ENCODE measurements at places on chromosomes 12 and 14.

GRCh38 chr14:63046339-63047268, 1.3 kb upstream of the KCNH5 start:
- no peak for DNase-seq

DNA sequence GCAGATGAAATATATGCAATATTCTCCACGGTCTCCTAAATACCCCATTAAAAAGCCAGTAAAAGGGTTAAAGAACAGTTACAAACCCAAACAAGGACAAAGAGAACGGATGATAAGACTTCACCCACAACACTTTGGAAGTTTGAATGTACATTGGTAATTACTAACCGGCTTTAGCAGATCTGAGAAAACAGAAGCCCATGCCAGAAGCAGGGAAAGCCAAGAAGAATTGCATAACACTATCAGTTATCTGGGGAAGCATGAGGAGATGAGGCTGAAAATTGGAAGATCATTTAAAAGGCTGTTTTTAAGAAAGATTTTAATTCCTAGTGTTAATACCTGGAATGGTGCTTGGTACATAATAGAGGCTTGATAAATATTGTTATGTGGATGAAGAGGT, 55.6 kb upstream of the MYBPC1 start:
- DNase-seq, result no peak

- no peak for DNase-seq
Observed at GRCh38 chr14:22549981-22550673, 38.9 kb downstream of the DAD1 start.

DNA sequence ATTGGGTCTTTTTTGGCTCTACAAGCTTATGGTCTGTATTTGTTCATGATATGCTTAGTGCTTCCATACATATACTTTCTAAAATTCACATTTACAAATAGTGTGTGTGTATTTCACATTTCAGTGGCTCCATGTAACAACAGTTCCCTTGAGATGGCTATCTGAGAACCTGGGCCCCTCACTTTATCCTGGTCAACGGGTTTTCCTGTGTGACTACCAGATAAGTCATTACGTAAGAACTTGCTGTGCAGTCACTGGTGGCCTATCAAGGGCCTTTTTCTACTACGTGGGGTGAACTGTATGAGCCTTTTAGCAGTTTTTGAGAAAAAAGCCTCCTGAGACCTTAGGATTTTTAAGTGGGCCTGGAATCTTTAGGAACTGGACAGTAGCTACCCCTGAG, 454.1 kb downstream of the PCNX1 start:
- no peak for DNase-seq

DNA sequence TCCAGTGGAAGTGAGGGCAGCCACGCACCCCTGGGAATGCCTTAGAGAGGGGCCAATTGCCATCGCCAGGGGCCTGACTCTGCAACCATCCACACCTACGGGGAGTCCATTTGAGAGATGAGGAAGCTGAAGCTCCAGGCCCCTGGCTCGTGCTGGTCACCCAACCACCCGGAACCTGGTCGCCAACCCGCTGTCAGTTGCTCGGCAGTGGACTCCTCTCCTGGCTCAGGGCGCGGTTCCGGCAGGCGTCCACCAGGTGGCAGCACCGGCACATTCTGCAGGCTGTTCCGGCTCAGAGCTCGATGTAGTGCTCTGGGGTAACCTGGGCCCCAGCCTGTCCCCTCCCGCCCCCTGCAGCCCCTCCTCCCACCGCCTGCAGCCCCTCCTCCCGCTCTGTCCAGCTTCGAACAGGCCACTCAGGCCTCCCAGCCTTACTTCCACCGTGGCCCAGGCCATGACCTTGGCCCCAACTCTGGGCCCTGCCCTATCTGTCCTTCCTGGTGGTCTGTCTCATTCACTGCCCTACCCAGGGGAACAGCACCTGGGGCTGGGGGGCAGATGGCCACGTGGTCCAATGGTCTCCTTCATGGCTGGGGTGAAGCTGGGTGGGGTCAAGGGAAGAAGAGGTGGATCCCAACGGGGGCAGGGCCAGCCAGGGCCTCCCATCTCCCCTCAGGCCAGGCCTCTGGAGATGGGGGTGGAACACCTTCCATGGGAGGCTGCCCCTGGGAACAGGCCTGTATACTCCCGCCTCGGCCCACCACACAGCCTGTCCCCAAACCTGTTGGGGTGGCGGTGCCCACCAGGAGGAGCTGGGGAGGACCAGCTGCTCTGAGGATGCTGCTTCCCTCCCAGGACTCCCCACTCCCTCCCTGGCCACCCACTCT, 15.7 kb downstream of the SIVA1 start:
- peak; percentile 76 for DNase-seq

DNA sequence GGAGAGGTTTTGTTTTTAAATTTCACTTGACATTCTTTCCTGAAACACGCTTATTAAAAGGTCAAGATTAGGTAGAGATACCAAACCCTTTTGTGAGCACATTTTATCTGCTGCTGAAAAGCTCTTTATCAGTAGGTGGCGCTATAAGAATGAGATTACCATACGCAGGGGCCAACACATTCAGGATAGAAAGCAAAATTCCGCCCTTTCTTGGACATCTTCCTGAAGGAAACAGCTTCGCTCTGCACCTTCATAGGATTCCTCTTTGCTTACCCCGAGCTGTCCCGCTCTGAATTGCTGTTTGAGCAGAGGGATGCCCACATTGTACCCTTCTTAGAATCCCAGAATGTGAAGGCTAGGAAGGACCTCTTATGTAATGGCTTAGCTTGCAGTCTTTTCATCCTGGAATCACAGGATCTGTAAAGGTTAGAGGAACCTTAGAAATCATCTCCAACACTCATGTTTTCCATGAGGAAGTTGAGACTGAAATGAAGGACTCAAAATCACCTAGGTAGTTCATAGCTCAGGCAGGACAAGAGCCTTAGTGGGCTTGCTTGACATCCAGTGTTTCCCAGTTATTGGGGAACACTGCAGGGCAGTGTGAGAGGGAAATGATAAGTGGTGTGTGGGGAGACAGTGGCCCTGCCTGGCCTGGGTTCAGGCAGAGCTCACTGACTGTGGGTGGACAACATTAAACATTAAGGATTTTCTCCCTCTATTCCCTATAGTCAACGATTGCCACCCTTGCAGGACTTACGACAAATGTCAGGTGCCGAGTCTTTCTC, 38.7 kb upstream of the CRY1 start:
- DNase-seq, result no peak

DNA sequence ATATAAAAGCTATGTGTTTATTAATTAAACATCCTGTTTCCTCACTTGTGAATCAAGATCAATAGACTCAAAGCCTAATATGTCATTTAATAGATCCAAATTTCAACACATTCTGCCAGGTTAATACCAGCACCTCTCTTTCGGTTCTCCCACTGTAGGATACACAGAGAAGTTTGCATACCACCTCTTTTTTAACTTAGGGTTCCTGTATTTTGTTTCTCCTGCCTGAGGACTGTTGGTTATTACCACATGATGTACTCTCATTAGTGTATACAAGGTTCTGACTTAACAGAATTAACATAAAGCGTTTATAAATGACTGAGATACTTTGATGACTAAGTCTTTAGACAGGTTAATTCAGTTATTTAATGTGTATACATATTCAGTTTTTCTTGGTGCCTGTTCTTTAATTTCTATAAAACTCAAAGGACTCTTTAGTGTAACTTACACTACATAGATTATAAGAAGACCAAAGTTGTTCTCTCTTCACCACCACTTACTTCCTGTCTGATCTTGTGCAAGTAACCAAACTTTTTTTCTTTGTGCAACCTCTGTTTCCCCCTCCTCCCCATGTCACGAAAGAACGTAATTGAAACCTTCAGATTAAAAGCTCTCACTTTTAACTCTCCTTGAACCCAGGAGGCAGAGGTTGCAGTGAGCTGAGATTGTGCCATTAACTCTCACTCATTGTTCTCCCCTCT, 89.8 kb upstream of the DNM1L start:
- no peak for DNase-seq

GRCh38 chr14:99315197-99315596, 43.2 kb upstream of the BCL11B start:
- no peak for DNase-seq

DNA sequence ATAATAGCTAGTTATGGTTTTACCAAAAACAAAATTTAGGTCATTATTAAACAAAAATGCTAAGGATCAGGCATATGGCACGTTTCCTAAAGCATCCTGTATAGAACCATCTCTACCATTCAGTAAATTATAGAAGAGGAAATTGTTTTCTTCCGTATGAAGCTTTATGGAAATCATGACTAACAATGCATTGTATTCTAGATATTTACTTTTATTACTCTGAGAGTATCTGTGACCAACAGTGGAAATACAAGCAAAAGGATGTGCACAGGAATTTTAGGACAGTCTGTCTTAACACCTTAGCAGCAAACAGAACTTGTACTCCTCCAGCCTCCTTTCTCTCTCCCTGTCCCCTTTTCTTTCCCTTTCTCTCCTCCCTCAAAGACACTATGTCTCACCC, 7.1 kb downstream of the DENND5B start:
- no peak for DNase-seq

GRCh38 chr12:114767084-114767760, 83.2 kb upstream of the TBX3 start:
- DNase-seq, result no peak

GRCh38 chr14:55450987-55451386, 10.6 kb upstream of the TBPL2 start:
- DNase-seq, result no peak

- DNase-seq, result no peak
Observed at GRCh38 chr12:2110127-2110526, 57.3 kb downstream of the CACNA1C start.

DNA sequence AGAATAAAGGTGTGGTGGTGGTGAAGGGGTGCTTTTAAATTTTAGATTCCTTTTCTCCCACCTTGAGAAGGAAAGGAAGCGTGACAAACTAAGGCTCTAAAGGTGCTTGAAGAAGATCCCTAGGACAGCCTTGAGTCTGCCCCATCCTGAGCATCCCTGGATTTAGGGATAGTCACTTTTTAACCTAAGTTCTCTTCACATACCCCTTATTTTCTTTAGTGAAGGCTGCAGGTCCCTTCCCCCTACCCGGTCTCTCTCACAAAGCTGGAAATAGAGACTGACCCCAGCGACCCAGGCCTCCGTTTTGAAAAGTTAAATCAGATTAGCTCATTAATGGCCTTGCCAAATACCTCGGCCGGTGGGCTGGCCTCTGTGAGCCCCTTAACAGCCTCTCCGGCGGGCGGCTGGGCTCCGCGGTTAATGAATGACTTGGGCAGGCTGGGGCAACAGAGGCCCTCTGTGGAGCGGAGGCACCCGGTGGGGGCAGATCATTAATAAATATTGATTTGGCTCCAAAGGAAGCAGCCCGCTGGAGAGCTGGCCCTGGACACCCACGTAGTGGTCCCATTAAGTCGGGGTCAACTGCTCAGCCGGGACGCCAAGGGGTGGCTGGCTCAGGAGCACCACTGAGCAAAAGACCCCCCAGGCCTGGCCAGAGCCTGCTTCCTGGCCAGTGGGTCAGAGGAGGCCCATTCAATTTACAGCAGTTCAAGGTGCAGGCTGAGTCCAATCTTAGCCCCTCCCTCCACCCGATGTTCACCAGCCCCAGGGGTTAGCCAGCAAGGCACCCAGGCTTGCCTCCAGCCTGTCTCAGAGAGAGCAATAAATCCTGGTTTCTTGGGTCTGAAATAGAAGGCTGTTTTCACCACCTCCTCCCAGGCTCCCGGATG, 31.8 kb downstream of the PAH start:
- no peak for DNase-seq

GRCh38 chr12:232731-233614, 19.0 kb upstream of the SLC6A12 start:
- no peak for DNase-seq
